NCI-H146 (cell line): ENCODE measurements at places on chromosomes 5 and 9.

DNA sequence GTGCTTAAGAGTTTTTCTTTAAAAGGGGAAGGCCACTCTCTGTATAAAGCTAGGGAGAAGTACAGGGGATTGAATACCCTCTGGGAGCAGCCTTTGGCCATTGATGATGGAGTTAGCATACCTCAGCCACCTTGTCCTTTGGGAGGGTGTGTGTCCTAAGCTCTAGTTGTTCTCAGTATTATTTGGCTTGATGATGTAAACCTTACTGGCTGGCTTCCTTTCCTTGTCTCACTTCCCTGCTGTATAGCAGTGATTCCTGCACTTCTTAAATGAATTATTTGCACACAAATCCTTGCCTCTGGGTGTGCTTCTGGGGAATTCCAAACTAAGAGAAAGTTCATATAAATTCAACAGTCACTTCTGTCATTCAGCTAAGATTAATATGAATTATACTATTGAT is 234.9 kb upstream of the RIOK2 start:
- no peak for DNase-seq

DNA sequence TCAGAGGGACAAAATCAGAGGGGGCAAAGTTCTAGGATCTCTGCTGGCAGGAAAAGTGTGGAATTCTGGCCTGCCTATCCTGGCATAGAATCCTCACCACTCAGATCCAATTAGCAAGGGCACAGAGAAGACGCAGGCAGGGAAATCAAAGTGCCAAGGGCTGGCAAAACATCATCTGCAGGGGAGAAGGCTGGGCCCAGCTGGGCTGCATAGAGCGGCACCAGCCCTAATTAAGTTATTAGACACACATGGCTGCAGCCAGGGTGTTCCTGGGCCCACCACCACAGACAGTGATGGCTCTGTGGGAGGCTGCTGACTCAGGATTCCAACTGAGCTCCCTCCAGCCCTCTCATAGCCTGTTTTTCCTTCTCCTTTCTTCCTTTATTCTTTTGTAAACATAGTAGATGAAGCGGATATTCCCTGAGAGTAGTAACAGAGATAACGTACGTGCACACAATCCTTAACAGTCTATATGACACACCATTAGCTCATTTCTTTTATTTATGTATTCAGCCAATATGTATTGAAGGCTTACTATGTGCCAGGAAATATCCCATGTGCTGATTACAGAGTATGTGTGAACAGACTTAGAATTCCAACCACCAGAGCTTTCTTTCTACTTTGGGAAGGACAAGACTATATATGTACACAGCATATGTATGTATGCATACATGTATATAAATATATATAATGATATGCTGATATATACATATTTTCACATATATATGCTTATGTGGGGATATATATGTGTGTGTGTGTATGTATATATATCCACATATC is 236.1 kb downstream of the ASTN2 start:
- DNase-seq = peak; percentile 73

GRCh38 chr5:168609806-168610482 is 30.8 kb upstream of the PANK3 start:
- DNase-seq = no peak

DNA sequence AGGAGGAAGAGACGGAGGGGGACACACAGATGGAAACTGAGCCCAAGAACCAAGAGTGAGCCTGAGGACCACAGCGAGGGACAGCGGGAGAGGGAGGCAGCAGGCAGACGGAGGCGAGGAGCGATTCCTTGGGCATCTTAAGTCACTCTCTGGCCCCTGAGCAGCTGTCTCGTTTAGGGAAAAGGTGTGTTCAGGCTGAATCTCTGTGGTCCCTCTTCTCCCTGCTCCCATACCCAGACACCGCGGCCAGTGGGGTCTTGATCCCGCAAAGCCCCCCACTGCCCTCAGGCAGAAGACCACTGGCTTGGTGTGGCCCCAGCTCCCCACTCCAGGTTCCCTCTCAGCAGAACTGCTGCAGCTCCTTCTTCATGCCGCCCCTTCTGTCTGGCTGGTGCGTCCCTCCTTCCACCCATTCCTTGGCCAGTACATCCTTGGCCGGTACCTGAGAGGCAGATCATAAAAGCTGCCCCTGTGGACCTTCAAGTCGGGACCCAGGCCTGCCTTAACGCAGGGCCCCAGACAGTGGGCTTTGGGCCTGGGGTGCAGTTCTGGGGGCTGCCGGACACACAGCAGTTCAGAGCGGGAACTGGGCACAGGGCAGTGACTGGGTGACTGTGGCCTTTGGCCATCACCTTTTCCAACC is 5.8 kb upstream of the RALGDS start:
- no peak for DNase-seq

- no peak for DNase-seq
Measured at GRCh38 chr5:151357792-151358191, 10.4 kb upstream of the SLC36A2 start.

GRCh38 chr9:73026375-73026774 is 73.5 kb upstream of the ALDH1A1 start:
- DNase-seq = no peak

DNA sequence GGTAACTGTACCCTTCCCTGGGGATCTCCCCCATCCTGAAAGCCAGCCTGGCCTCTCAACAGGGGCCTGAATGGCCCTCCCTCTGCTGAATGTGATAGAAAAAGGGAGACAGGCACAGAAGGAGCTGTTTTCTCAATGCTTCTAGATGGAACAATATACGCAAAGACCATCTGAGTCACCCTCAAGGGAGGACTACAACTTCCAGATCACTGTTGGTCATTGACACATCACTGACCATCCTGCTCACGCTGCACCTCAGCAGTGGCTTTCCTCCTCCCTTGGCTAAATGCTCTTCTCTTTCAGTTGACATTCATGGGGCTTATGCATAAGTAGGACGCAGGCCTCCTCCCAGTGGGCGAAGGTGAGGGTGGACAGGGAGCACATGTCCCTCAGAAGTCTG is 112.2 kb upstream of the SHB start:
- DNase-seq = no peak

- DNase-seq = no peak
Measured at GRCh38 chr9:85716031-85716877, 25.5 kb downstream of the AGTPBP1 start.

DNA sequence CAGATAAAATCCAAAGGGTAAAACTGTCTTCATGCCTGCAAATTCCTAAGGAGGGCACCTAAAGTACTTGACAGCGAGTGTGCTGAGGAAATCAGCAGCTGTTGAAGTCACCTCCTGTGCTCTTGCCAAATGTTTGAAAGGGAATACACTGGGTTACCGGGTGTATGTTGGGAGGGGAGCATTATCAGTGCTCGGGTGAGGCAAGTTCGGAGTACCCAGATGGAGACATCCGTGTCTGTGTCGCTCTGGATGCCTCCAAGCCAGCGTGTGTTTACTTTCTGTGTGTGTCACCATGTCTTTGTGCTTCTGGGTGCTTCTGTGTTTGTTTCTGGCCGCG is 727 bp upstream of the ADRB2 start:
- DNase-seq = no peak

DNA sequence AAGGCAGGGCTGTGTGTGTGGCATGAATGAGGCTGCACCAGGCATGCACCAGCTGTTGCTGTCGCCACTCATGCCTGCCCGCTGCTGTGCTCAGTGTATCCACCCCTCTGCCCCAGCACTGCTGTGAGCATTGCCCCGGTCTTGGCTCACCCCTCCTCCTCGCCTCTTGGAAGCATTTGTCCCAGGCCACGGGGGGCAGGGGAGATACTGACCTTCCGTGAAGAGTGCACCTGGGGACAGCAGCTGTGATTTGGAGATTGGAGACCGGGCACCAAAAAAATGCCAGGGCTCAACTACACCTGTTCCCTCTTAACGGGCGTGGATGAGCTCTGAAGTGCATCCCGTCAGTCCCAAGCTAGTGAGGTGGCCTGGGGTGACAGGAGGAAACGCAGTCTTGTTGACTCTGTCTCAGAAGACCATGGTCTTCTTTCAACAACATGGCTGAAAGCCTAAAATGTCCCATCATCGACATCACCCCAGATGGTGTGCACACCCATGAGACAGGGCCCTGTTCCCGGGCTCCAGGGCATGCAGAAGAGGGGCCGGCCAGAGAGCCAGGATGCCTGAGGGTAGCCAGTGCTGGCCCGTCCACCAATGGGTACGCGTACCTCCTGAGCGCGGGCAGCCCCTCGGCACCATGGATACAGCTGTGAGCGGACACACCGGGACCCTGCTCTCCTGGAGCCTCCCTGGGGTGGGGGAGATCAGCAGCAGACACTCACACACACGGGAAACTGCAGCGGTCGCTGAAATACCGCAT is 115.8 kb downstream of the COL5A1 start:
- no peak for DNase-seq

DNA sequence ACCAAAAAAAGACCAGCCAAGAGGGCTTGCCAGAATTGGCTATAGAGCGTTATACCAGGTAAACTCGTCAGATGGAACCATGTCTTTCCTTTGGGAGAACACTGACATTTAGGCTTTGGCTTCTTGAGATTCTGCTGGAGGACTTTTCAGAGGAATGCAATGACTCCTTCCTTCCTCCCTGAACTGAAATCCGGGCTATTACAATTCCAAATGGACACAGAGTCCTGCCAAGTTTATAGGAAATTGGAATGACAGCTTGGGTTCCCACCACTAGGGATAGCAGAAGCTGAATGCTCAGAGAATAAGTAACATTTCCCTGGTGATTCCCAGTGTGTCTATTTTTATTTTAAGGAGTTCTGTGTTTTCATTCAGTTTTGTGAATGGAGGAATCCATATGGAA is 143.0 kb downstream of the FGF1 start:
- no peak for DNase-seq

- no peak for DNase-seq
Measured at GRCh38 chr5:150670948-150671310, 9.9 kb downstream of the MYOZ3 start.

GRCh38 chr9:63859475-63860215 is 1425.4 kb downstream of the FOXD4L5 start:
- DNase-seq = no peak

DNA sequence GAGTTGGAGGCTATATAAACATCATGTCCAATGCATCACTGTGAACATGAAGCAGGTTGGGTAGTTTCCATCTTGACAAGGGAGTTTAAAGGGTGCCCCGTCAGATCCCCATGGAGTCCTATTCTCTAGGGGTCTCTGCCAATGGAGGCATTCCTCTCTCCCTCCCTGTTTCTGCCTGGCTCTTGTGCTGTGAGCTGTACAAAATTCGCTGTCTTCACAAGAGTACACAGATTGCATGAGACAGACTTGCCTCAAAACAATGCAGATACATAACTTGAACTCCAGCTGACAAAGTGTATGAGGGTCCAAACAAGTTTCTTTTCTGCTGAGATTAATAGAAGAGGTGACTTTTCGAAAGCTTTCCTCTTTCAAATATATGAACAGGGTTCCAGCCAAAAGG is 165.2 kb downstream of the SPOCK1 start:
- DNase-seq = no peak

DNA sequence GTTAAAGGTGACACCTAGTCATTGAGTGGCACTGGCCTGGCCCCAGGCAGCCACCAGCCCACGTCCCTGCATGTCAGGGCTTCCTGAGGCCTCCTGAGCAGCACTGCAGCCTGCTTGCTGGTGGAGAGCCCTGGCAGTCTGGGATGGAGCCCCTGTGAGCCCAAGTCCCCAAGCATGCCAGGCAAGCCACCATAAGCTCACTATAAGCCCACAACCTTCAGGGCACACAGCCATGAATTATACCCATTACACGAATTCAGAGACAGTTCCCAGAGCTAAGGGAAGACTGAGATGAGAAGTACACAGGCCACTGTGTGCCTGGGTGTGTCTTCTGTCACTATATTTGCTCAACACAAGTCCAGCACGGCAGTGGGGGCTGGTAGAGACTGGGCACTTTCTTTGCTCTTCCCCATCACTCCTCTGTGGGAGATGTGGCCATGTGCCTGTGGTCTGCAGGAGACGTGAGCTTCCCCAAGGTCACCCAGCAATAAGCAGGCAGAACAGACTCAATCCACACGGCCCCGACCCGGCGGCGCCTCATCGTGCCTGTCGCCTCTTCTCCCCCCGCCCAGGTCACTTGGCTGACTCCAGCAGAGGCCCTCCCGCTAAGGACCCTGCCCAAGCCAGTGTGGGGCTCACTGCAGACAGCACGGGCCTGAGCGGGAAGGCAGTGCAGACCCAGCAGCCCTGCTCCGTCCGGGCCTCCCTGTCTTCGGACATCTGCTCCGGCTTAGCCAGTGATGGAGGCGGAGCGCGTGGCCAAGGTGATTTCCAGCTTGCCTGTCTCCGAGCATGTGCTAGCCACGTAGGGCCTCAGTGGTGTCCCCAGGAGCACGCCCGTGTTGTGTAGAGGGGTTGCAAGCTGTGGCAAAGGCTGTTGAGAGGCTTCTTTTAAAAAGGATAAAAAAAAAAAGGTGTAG is 114.8 kb downstream of the WNK2 start:
- no peak for DNase-seq

GRCh38 chr5:74501674-74502478 is 138.7 kb downstream of the ENC1 start:
- DNase-seq = no peak

- no peak for DNase-seq
Measured at GRCh38 chr5:77635917-77636640, 2.4 kb downstream of the OTP start.

DNA sequence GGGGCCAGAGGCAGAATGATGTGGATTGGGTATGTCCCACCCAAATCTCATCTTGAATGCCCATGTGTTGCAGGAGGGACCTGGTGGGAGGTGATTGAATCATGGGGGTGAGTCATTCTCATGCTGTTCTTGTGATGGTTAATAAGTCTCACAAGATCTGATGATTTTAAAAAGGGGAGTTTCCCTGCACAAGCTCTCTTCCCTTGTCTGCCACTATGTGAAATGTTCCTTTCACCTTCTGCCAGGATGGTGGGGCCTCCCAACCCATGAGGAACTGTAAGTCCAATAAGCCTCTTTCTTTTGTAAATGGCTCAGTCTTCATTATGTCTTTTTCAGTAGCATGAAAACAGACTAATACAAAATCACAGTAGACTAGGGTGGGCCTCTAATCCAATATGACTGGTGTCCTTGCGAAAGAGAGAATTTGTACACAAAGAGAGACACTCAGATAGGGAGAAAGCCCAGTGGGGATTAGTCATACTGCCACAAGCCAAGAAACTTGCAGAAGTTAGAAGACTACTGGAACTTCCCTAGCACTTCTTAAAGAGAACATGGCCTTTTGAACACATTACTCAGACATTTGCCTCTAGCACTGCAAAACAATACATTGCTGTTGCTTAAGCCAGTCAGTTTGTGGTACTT is 68.4 kb downstream of the ANXA1 start:
- DNase-seq = no peak

DNA sequence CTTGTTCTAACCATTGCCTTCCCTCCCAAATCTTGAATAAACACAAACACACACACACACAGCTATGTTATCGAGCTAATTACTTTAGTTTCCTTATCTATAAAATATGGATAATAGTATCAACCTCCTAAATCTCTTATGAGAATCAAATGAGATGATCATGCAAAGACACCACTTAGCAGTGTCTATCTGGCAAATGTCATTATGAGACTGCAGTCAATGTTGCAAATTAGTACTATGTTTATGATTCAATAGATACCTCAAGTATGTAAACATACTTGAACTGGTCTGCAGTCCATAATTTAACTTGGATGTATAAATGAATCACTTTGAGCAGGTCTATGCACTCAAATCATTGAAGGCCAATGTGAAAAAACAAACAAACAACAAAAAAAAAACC is 22.2 kb upstream of the ERAP2 start:
- DNase-seq = no peak

- no peak for DNase-seq
Measured at GRCh38 chr5:76715736-76716455, at the start of gene F2R. TSS of gene F2R (plus strand) at chr5:76716126. CDS start at chr5:76716308, 182 bp downstream.
